NCI-H460 (cell line): ENCODE measurements at places on chromosomes 7 and 10. TPM values are rescaled to one million over a fixed set of nuclear protein-coding genes. Genes with fewer than 3 reads are reported as not detected.

DNA sequence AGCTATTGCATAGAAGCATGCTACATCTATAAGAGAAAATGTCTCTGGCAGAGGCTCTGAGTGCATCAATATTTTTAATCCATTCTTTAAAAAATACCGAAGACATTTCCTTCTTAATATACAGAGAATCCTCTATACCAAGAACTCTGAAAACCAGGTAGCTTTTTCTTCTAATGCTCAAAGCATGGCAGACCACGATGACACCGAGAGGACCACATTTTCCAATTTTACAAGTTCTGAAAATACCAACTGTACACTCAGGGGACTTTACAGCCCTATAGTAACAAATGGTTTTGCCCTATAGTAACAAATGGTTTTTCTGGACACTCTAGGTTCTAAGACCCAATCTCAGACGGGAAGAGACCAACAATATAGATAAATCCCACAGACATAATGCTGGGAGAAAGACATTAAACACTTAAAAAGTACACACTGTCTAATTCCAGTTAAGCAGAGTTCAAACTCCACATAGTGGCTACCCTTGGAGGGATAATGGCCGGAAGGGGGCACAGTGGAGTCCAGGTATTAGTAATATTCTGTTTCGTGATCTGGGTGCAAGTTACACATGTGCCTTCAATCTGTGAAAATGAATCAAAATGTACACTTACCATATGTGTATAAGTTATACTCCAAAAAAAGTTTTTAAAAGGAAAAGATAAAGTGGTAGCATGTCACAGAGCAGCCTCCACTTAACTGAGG is 26.2 kb downstream of the CCDC6 start:
- DNase-seq = no peak

DNA sequence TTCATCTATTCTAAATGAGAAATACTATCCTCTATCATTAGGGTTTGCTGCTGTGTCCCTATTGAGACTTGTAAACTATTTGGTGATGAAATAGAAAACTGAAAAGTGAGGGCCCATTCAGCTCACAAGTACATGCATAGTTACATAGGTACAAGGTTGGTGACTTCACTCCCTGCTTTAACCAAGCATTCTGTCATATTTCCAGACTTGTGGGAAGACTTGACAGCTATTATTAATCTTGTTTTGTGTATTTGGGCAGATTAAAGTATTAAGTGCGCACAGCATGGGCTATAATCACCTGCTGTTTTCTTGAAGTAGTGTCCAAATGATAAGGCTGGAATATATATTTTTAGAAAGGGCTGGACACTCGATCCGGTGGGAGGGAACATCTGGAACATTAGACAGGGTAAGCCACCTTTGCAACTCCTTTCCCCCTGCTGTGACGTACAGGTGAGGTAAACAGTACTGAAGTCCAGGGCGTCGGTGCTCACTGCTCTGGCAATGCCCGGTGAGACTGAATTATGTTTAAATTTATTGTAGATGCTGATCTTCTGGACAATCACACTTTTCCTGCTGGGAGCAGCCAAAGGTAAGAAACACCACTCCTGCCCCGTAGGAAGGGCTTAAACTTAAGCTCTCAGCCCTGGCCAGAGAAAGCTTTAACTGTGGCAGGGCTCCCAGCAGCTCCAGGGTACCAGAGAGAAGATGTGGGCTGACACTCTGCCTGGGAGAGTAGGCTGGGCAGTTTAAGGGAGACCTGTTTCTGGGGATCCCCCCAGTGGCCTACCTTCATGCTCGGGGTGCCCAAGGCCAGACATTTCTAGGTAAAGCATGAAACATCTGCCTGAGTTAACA is at the start of gene PNLIPRP1:
TSS of gene PNLIPRP1 (plus strand) at position 370 of the 855 bp plus-strand sequence. CDS start at position 541, 171 bp downstream.
- DNase-seq = no peak

DNA sequence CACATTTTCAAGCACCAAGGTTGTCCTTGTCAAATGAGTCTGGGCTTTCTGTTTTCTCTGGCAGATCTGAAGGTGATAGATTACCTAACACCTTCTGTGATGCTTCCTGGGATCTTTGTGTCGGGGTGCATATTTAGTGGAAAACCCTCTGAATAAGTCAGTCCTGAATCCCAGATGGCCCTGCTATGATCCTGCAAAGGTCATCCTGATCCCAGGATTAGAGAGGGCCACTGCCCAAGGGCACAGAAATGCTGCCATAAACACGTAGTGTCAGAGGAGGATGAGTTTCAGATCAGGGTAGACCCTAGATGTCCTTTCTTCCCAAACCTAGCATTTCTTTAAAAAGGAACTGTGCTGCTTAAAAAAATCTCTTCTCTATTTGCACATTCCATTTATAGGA is 19.0 kb downstream of the AGR2 start:
- no peak for DNase-seq

Gene TMEM213
- total RNA-seq = not detected in 2 replicates

GRCh38 chr10:63666836-63667383 is 145.7 kb downstream of the REEP3 start:
- no peak for DNase-seq

Gene PTPRZ1
- not detected in 2 replicates for total RNA-seq

Gene IKZF1
- total RNA-seq = not detected in 2 replicates

Gene TMEM26
- total RNA-seq = not detected in 2 replicates

Gene PRR15
- total RNA-seq = not detected in 2 replicates

Gene SFRP5
- not detected in 2 replicates for total RNA-seq

Gene WNT2
- total RNA-seq = not detected in 2 replicates

Gene ZC3HAV1
- 43.7 and 45.8 TPM in 2 replicates for total RNA-seq

Gene BAMBI
- total RNA-seq = 3.9 and 4.0 TPM in 2 replicates
